Psoas muscle (tissue), 8 donors: ENCODE measurements at places on chromosomes 12 and 14. TPM values are rescaled to one million over a fixed set of nuclear protein-coding genes. Genes with fewer than 3 reads are reported as not detected.

KCNK10 gene
- total RNA-seq, result not detected

- no peak for DNase-seq
These were observed 397.7 kb upstream of the PRICKLE1 start for GRCh38 chr12:42987216-42987650.

C1QL4 gene
- total RNA-seq, result not detected

- no peak for DNase-seq
These were observed 134.2 kb downstream of the ESRRB start for GRCh38 chr14:76510181-76510580.

RNF212B gene
- total RNA-seq, result not detected

DNA sequence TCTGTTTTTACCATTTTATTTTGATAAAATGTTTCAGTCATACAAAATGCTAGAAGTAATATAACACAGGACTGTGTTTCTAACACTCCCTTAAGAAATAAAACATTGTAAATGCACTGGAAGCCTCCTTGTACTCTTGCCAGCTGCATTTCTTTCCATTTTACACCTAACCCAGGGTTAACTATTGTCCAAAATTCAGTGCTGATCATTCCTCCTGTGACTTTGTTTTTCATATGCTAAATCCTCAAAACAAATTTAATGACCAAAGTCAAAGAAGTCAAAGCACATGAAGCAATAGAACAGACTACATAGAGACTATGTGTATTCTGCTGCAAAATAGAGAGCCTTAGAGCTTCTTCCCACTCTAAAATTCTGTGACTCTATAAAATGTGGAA, 420.3 kb upstream of the PRICKLE1 start:
- no peak for DNase-seq

GRCh38 chr14:71451501-71451900, 480.7 kb upstream of the RGS6 start:
- DNase-seq, result no peak

DNA sequence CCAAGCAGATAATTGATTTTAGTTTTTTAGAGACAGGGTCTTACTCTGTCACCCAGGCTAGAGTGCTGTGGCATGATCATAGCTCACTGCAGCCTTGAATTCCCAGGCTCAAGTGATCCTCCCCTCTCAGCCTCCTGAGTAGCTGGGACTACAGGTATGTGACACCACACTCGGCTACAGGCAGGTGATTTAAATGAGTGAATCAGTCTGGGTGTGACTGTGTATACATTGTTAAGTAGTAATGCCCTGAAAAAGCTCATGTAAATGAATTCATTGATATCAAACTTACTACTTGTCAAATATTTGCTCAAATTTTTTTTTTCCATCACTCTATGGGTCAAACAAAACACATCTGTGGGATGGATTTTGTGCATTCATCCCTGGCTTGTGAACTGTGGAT, 6.3 kb upstream of the USP44 start:
- no peak for DNase-seq
